ENCODE measurements at places on chromosomes 12 and 14.

DNA sequence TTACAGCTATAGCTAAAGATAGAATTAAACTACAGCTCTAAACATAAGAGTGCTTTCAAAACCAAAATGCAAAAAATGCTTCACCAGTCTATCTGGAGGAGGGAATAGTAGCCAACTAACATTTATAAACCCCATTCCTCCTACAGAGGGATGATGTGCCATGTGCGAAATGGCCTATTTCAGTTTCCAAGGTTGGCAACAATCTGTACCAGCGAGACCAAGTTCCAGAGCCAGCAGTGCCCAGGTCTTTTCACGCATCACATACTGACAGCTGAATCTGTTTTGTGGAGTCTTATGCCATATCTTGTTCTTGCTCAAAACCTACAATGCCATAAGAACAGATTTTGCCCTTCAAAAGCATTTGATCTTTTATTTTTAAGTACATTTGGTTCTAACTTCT, 24.5 kb downstream of the NELL2 start:
- DNase-seq = no peak

GRCh38 chr12:112627851-112628250, 163.7 kb upstream of the RPH3A start:
- DNase-seq = no peak

DNA sequence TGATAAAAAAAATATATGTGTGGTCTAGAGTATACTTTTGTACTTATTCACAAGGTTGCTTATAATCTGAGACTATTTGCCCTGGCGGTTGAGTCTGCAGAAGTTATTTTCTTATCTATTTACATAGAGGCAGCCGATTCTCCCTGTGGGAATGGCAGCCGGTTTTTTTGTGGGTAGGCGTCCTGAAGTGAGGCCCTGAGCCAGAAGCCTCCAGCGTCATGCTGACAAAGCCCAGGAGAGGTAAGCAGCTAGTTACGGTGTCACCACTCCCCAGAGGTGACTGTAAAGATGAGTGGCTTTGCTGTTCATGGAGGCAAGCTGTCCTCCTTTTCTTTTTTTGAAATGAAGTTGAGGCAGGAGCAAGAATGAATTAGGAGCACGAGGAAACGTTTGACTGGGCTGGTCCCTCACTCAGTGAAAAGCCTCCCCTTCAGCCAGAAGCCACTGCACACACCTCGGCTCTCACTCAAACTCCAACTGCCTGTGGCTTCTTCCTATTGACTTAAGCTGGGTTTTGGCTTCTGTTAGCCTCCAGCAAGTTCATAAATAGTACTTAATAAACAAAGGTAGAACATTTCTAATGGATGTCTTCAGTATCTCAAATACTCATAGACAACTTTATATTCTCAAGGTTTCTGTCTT, 21.5 kb downstream of the PAX9 start:
- peak; percentile 61 for DNase-seq

- no peak for DNase-seq
These were observed 4.3 kb downstream of the SPTLC2 start for GRCh38 chr14:77612011-77612620.

GRCh38 chr12:84920331-84920730, 7.7 kb upstream of the SLC6A15 start:
- no peak for DNase-seq

DNA sequence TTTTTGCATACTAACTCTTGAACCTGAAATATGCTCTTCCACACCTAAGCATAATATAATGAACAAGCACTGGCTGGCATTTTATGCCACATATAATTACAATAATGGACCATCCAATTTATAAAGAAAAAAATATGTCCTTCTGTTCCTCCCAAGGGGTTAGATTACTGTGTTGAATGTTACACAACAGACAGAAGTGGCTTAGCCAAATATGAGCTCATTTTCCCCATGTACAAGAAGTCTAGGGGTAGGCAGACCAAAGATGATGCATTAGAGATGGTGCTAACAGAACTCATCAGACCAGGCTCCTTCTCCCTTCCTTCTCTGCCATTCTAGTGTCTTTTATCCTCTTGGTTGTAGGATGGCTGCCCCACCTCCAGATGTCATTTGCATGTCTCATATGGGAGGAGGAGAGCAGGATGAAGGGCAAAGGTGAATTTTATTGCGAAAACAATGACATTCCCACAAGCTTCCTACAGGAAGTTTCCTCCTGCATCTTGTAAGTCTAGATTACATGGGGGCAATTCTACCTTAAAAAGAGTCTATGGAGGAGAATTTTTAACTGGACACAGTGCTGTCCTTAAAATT, 43.9 kb upstream of the SLC2A13 start:
- DNase-seq = no peak

DNA sequence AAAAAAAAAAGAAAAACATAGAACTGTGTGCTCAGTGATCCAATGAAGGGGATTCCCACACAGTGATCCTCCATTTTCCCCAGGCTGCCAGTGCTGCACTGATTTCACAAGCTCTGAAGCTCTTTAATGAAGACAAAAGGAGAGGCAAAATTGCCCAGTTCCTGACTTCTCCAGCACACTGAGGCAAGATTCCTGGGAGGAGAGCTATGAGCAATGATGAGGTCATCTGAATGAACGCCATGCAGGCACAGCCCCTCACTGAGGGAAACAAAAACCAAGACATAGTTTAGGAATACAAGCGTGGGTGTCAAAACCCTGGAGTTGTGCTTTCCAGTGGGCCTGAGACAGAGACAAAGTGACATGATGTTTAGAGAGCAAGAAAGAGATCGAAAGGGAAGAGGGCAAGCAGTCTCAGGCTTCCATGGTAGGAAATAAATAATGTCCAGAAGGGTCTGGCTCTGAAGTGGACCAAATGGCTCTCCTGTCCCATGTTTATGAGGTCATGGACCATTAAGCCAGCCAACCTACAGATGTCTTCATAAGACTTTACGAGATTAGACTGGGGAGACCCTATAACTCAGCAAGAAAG, 40.9 kb upstream of the SMUG1 start:
- DNase-seq = no peak

Data from NCI-H2107 (cell line).